Progenitor cell of endocrine pancreas (in vitro differentiated cells): ENCODE measurements at places on chromosomes 4 and X. TPM values are rescaled to one million over a fixed set of nuclear protein-coding genes. Genes with fewer than 3 reads are reported as not detected.

Gene DCAF12L1
- 0.55 and 0.60 TPM in 2 replicates for total RNA-seq

DNA sequence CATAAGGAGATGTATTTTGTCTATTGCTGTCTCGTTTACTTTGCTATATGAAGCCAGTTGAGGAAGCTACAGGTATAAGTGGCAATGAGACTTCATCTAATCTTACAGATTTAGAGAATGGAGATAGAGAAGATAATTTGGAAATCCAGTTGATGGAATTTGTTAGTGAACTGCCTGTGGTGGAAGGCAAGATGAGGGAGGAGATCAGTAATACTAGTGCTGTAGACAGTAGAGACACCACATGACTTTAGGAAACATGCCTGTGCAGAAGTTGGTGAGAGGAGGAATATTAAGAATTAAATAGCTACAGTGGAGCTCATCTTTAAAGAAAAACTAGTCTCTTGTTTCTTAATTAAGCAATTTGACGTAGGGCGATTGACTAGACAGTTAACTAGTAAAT, 51.3 kb downstream of the RBPJ start:
- H3K36me3 ChIP-seq, result peaks cover 1% of the 10 kb centered on the region
- peak overlapping the region; percentile 59 for H3K27ac ChIP-seq
- DNase-seq, result no peak

DNA sequence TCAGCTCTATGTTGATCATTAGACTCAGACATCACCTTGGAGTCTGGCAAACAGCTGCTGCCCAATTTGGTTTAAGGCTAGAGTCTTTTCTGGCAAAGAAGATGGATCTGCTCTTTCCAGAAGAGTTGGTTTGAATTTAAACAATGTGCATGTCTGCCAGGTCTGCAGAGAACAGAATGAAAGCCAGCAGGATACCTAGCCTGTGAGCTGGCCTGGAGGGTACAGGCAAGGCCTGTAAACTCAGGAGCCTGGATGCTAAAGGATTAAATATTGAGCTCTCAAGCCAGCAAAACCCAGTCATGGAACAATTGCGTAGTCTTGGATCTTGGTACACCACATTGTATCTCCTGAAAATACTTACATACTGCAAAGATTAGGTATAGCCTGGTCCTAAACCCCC, 15.6 kb upstream of the PDLIM3 start:
- H3K4me1 ChIP-seq, result no peaks in the 10 kb centered on the region
- H3K27me3 ChIP-seq, result peaks cover 8% of the 10 kb centered on the region
- DNase-seq, result no peak
- no peaks in the 10 kb centered on the region for H3K36me3 ChIP-seq

- no peak for DNase-seq
- H3K27ac ChIP-seq, result no peak overlapping the region
- peaks cover 10% of the 10 kb centered on the region for H3K4me1 ChIP-seq
- H3K36me3 ChIP-seq, result no peaks in the 10 kb centered on the region
These were observed 237.8 kb upstream of the JADE1 start for GRCh38 chr4:128571747-128572146.

Gene CDS1
- total RNA-seq, result 21.6 and 22.2 TPM in 2 replicates

- DNase-seq, result no peak
- H3K36me3 ChIP-seq, result no peaks in the 10 kb centered on the region
- H3K27ac ChIP-seq, result no peak overlapping the region
- no peaks in the 10 kb centered on the region for H3K4me1 ChIP-seq
- H3K4me3 ChIP-seq, result no peak overlapping the region
- H3K27me3 ChIP-seq, result no peaks in the 10 kb centered on the region
These were observed 149.9 kb upstream of the SLIT2 start for GRCh38 chr4:20101831-20102230.

DNA sequence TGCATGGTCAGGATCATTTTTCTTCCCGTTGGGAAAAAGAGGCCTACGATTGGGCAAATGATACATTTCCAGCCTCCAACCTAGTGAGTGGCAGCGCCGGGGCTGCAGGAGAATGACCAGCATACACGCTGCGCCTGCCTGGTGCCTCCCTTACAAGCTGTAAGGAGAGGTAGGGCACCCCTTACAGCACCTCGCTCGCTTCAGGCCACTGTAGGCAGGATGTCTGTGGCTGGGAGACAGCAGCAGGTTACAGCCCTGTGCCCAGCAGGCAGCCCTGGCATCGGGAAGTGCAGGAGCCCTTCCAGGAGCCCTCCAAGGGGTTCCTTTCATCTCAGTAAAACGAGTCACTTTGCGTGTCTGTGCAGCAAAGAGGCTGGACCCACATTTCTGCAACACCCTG, 88.4 kb downstream of the EVC start:
- no peaks in the 10 kb centered on the region for H3K27me3 ChIP-seq
- no peaks in the 10 kb centered on the region for H3K4me1 ChIP-seq
- no peak overlapping the region for H3K27ac ChIP-seq
- DNase-seq, result no peak
- no peak overlapping the region for H3K4me3 ChIP-seq

- DNase-seq, result no peak
- no peak overlapping the region for H3K4me3 ChIP-seq
- H3K4me1 ChIP-seq, result peaks cover 9% of the 10 kb centered on the region
These were observed 21.4 kb upstream of the SEL1L3 start for GRCh38 chr4:25884031-25884782.
